ENCODE measurements at places on chromosomes 6 and 20.

DNA sequence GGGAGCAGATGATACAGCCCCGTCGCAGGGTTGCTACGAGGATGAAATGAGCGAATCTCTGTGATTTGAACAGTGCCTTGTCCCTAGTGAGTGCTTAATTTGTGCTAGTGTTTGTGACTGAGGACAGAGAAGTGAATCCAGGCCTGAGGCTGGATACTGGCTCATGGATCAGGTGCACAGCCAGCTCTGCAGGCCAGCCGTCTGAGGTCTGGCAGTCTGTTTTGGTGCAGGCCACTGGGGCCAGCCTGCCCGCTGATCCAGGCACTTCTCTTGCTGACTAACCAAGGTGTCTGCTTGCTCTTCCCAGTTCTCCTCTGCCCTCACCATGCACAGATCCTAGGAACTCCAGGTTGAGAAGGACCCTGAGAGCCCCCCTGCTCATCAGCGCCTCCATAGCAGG, 181.0 kb downstream of the LRFN2 start:
- DNase-seq: no peak

DNA sequence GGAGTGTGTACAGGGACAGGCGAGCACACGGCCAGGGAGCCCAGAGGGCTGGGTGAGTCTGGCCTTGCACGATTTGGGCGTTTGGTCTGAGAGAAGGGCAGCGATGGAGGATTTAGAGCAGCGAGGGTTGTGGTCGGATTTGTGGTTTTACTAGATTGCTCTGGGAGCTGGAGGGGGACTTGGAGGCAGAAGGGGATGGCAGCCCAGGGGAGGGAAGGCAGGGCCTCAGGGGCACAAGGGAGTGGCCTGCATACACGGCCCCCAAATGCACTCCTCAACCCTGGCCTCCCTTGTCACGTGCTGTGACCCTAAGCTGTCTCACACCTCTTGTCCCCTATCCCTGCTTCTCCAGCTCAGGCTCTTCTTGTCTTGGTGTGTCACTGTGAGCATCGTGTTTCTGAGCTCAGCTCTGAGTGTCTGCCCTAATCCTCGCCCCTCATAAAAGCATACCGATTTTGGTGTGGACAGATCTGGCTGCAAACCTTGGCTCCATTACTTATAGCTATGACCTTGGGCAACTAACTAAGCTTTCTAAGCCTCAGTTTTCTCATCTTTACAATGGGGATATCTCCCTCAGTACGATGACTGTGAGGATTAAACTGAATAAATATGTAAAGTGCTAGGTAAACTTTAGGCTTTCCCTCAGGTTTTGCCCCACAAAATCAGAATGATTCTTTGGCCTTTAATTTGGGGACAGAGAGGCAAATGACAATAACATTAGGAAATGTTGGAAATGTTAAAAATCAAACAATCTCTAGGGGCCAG, 120.1 kb upstream of the ARMC2 start:
- no peak for DNase-seq

- DNase-seq: no peak
These were observed 47.6 kb downstream of the RANBP9 start for GRCh38 chr6:13663986-13664385.

DNA sequence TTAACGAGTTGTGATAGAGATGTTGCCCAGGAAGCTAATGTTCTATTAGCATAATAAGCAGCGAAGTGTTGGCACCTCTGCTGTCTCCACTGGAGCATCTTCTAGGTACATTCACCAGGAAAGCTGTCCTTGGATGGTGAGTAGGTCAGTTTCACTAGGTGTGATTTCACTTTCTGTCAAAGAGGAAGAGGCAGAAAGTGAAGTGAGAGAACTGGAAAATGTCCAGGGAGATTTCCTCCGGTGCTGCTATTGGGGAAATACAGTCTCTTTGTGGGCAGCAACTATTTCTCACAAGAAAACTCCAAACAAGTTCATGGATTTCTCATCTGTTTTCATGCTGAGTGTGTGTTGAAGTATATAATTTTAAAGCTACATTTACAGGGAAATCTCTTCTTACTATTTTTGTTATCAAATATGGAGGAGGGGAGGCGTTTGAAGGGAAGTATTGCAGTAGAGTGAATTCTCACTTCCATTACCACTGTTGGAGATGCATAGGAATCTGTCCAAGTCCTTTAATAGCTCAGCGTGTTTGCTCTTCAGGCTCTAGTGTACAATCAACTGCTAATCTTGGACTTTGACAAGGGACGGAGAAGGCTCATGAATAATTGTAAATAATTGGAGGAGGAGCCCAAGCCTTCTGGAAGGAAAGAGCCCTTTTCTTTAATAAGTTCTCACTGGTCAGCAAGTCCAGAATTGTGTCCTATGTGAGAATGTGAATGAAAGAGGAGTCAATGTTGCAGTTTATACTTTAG, 16.1 kb upstream of the TSBP1 start:
- DNase-seq: no peak

- DNase-seq: no peak
These were observed 27.3 kb downstream of the RIN2 start for GRCh38 chr20:19785173-19785982.

DNA sequence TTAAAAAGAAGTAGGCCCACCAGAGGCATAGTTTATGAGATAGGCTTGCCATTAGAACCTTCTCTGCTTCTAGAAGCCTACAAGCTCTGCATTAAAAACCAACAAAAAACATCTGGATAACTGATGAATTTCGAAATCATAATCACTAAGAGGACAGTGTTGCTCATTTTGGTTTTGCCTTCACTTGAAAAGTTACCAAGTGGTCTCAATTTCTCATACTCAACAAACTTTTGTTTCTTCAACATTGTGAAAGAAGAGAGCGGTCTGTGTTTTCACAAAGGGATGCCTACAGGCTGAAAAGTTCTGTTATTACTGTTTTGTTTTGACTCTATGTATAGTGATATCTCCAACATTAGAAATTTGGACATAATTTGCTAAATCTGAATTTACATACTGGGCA, 98.9 kb downstream of the PDSS2 start:
- DNase-seq: no peak

GRCh38 chr6:168713839-168714238, 272.9 kb downstream of the SMOC2 start:
- no peak for DNase-seq

GRCh38 chr20:14477125-14477524, 139.7 kb upstream of the FLRT3 start:
- DNase-seq: no peak

DNA sequence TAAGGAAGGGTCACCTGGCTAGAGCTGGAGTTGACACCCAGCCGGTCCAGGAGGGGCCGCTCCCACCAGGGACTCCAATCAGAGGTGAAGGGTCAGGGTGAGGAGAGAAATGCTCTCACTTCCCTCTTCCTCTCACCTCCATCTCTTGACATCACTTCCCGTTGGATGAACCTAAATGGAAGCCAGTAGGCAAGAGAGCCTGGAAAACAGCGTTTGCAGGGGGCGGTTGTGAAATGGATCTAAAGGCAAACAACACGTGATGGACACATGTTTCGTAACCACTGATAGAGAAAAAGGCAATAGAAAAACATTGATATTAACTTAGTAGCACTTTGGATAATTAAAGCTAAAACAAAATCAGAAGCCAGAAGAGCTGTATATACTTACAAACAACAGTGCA, 105.6 kb upstream of the FOXA2 start:
- DNase-seq: no peak

- DNase-seq: no peak
These were observed 597.1 kb downstream of the EPHA7 start for GRCh38 chr6:92822222-92822621.

- no peak for DNase-seq
These were observed 18.5 kb downstream of the GRM1 start for GRCh38 chr6:146047371-146047770.

DNA sequence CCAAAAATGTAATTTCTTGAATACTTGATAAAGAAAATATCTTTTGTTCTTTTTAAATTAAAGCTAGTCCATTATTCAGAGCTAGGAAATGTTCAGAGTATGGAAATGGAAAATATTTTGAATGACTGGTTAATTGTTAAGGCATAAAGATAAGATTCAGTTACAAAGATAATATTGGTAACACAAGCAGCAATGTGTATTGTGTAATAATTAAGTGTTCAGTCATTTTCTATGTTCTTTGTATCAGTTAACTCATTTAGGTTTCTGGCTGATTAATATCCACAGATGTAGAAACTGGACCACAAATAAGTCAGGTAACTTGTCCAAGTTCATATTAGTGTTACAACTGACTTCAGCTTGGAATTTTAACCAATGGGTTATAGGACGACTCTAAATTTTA, 442.2 kb upstream of the MANEA start:
- no peak for DNase-seq
